IPS-NIHi11 (cell line): ENCODE measurements at places on chromosomes 6 and 20.
A peak's percentile ranks its signal among the peaks of the same experiment; 100 is the strongest.

DNA sequence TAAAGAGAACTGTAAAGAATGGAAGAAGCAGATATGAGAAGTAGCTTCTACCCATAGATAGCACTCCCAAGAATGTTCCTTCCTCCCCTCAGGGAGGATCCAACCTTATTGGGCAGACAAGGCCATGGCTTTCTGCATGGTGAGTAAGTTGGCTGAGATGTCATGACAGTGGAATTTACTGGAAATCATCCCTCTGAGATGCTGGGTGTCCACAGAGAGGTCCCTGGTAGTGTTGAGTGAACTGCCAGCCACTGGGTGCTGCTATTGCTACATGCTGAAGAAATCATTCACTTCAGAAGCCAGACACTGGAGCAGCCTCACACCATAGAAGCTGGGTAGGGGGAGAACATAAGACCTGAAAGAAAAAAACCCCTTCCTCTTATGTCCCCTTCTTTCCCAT lies 46.4 kb upstream of the FERMT1 start:
- no peak for DNase-seq

DNA sequence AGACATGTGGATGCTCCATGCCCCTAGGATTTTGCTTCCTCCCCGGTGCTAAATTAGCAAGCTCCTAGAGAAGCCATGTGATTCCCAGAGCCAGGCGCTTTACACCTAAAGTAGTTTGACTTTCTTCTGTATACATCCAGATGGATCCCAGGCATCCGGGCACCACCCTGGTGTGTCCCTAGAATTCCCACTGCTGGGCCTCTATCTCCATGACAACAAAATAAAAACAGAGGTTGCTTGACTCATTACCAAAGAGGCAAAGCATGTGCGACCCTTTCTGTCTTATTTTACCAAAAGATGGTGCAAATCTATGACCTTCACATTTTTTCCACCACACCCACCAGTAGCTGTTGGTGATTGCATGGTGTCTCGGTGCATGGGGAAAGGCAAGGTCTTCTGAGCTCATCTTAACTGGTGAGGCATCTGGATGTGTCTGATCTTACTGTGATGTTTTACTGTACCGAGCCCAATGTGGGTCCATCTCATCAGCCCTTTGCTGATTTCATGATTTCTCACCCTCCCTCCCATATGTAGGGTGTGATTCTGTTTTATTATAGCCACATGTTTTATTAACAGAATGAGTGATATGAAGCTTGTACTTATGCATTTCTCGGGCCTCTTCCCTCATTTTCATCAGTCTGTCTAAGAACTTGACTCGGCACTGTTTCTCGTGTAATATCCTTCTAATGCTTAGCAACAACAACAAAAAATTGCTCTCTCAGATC lies 27.4 kb upstream of the VAPB start:
- no peak for DNase-seq

DNA sequence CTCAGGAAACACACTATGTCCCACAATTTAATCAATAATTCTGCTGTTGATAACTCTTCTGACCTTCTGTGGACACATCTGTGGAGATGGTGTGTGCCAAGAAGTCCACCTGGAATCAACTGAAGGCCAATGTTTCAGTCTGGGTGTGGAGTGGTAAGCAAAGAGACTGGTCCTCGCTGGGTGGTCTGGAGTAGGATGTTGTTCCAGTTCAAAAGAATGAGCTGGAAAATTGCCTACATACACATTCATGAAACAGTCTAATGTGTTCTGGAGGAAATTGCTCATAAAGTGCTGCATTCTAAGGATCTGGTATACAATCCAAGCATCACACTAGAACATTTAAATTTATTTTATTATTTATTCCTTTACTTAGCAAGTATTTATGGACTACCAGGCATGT lies 33.9 kb upstream of the TBX18 start:
- DNase-seq, result no peak

GRCh38 chr6:20846602-20847028 lies 312.4 kb downstream of the CDKAL1 start:
- DNase-seq, result no peak

- no peak for DNase-seq
These were observed 65.1 kb downstream of the REV3L start for GRCh38 chr6:111417946-111418345.

DNA sequence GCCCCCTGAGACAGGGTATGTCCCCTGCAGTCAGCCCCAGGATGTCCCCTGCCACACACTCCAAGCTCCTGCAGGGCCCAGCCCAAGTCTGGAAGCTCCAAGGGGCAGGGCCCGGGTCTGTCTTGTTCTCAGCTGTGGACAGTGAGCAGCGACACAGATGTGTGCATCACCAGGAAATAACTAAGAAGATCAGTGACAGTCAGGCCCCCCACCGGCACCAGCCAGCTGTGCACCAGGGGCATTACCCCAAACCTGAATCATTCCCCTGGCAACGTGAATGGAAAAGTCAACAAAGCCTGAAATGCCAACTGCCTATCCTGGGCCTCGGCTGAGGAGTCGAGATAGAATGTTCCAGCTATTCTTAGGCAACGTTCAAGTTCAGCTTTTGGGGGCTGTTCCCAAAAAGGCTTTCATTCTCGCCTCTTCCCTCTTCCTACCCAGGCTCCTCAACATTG lies 105.0 kb downstream of the PREX1 start:
- DNase-seq, result no peak

DNA sequence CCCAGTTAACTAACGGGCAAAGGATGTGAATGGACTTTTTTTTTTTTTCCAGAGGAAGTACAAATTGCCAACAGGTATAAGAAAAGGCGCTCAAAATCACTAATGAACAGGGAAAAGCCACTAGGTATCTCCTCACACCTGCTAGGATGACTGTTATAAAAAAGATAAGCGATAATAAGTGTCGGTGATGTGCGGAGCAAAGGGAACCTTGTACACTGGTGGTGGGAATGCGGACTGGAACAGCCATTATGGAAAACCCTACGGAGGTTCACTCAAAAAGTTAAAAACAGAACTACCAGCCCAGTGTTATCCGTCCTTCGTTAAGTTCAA lies 787 bp upstream of the RAB32 start:
- DNase-seq, result no peak

DNA sequence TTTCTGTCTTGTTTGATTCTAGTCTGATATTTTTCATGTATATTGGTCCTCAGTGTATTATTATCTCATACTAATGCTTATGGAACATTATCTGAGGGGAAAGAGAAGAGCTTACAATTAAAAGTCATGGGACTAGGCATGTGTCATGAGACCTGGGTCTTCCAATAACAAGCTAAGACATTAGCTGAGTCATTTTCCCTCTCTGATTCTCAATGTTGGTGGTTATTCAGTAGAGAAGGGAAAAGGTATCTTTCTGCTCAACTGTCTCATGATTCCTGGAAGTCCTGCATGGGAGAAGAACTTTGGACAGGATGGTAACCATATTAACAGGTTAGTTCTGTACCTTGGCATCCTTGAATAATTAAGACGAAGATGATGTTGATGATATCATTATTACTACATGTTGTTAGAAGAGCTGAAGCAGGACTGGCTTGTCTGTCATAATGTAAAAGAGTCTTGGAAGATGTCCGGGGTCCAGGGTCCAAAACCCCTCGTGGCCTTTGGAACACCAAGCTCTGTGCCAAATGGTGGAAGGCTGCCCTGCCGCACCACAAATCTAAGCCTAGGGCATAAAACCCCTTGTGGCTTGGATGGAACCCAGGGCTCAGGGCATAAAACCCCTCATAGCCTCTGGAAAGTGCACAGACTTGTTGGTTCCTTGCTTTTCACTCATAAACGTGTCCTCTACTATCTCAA lies 19.1 kb downstream of the TRIM38 start:
- no peak for DNase-seq

DNA sequence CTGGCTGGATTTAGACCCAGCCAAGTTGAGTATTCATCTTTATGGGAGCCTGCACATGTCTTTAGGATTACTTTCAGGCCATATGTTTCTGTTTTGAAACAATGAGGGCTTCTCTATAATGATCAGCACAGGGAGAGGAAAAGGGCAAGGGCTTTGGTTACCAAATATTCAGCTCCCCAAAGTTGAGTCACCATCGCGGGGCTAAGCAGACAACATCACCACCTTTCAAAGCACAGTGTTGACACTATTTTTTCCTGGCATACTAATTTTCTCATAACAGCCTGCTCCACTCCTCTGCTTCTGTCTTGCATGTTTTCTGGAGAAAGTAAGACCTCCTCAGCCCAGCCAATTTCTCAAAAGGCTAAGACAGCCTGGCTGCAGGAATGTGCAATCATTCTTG lies 4.9 kb downstream of the SCML4 start:
- DNase-seq, result no peak

GRCh38 chr6:120383681-120384080 lies 950.6 kb downstream of the TBC1D32 start:
- no peak for DNase-seq

GRCh38 chr6:15443119-15443830 lies 197.4 kb downstream of the JARID2 start:
- no peak for DNase-seq

DNA sequence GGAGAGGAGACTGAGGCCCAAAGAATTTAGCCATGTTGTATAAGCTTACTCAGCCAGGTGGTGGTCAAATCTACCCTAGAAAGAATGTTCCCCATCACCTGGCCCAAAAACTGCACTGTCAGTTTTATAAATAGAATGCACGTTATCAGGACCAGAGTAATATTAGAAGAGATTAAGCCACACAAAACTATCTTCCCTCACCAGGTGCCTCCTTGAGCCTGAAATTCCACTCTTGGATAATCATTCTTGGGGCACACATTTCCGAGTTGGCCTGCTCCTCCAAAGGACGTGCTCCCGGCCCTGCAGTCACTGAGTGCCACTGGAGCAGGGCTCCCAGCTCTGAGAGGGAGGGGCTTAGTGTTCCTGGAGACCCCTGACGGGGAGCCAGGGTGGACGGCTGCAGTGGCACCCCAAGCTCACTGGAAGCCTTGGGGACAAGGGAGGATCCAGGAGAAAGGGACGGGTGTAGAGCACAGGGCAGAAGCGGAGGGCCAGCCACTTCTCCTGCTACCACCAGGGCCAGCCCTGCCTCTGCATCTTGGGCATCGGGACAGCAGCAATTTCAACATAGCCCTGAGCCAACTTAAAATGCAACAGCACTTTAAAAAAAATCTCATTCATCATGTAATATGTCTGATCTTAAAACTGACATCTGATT lies 160.8 kb upstream of the QKI start:
- no peak for DNase-seq

GRCh38 chr6:15947923-15948322 lies 181.0 kb upstream of the MYLIP start:
- DNase-seq, result no peak

GRCh38 chr20:15320941-15321340 lies 983.5 kb upstream of the FLRT3 start:
- DNase-seq, result no peak

- DNase-seq, result no peak
These were observed 76.6 kb upstream of the QKI start for GRCh38 chr6:163337958-163338357.

GRCh38 chr6:140300331-140300730 lies 925.9 kb upstream of the CITED2 start:
- DNase-seq, result no peak

GRCh38 chr20:40486297-40486696 lies 202.7 kb downstream of the MAFB start:
- no peak for DNase-seq

- peak; percentile 83 for DNase-seq
These were observed 33.0 kb downstream of the RRBP1 start for GRCh38 chr20:17648791-17649730.

- no peak for DNase-seq
These were observed 57.2 kb downstream of the PLAGL1 start for GRCh38 chr6:143950875-143951274.

GRCh38 chr6:49406250-49406970 lies 56.6 kb downstream of the MMUT start:
- DNase-seq, result no peak

DNA sequence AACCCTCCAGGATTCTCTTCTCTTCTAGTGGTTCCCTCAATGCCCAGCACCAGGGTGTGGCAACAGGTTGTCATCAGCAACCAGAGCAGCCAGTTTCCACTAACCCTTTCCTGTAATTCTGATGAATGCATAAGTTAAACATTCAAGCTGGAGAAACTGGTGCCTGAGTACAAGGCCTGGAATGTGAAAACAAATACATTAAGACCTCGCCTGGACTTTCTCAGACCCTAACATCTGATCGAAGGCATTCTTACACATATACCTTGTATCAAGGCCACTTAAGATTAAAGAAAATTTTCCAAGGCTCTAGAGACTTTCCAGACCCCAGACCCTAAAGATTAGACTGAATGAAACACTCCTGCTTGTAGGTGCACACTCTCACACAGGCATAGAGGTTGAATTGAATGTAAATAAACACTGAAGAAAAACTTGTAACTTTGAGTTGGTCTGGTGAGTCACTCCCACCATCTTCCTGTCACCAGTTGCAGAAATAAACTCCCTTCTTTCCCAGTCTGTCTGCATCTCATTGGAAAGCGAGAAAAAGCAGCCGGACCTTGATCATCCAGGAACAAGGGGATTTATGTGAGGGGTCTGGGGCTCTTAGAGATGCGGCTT lies 9.0 kb downstream of the LRP11 start:
- no peak for DNase-seq

- no peak for DNase-seq
These were observed 676.6 kb downstream of the DHX35 start for GRCh38 chr20:39638731-39639130.

DNA sequence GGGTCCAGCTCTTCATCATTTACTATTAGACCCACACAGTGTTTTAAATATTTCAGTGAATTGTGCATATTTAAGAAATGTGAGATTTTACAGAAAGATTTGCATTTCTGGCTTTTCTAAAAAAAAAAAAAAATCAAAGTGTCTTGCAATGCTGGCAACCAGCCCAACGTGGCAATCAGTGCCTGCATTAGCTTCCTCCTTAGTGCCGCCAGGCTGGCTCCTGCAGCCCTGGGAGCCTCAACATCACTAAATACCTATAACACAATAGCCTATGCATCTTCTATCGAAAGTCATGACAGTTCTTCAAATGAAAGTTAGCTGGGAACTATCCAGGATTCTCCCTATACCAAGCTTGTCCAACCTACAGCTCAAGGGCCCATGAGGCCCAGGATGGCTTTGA lies 9.4 kb upstream of the CD93 start:
- DNase-seq, result no peak

- no peak for DNase-seq
These were observed 14.6 kb downstream of the POM121L2 start for GRCh38 chr6:27297484-27297856.
